ENCODE measurements at places on chromosomes 4 and X. TPM values are rescaled to one million over a fixed set of nuclear protein-coding genes. Genes with fewer than 3 reads are reported as not detected.

Gene COX7B2
- 86.5 TPM for total RNA-seq

Gene DOCK11
- total RNA-seq, result 32.7 TPM

Gene DCAF8L2
- not detected for total RNA-seq

Gene EMCN
- total RNA-seq, result not detected

Gene C4orf51
- not detected for total RNA-seq

Gene CXCL8
- total RNA-seq, result not detected

Gene DACH2
- total RNA-seq, result not detected

Gene S100G
- not detected for total RNA-seq

Gene TEC
- total RNA-seq, result not detected

Gene ZCCHC18
- not detected for total RNA-seq

Gene STEEP1
- 39.8 TPM for total RNA-seq

Gene PNCK
- total RNA-seq, result 0.48 TPM

Gene FOXO4
- 0.98 TPM for total RNA-seq

Gene OSTC
- total RNA-seq, result 432 TPM

Gene GC
- total RNA-seq, result not detected

Gene GSX2
- total RNA-seq, result not detected

Gene SH3TC1
- 10.0 TPM for total RNA-seq

Gene SERTM2
- not detected for total RNA-seq

Gene HEPH
- not detected for total RNA-seq

Gene AVPR2
- total RNA-seq, result 2.6 TPM

Gene SPIN4
- 7.4 TPM for total RNA-seq

Gene MEPE
- not detected for total RNA-seq

Gene CT45A2
- total RNA-seq, result not detected

Gene AR
- total RNA-seq, result 3.6 TPM

Gene HMGN5
- 0.05 TPM for total RNA-seq

Gene SRPK3
- total RNA-seq, result 2.2 TPM

Gene FBXW7
- total RNA-seq, result 14.2 TPM

Gene CDKL2
- total RNA-seq, result not detected

Gene FGF13
- total RNA-seq, result not detected

Gene SLC49A3
- total RNA-seq, result 0.81 TPM

Gene PACRGL
- 65.3 TPM for total RNA-seq

Gene LRIT3
- not detected for total RNA-seq

Gene NXF2
- total RNA-seq, result not detected

Gene XAGE1A
- total RNA-seq, result 1.0 TPM

Gene SPATA4
- total RNA-seq, result 0.19 TPM

Gene GALNT7
- 43.2 TPM for total RNA-seq

Gene IQCM
- 0.21 TPM for total RNA-seq

Gene CSAG2
- total RNA-seq, result not detected

Gene GPC4
- total RNA-seq, result 2.4 TPM

Gene ZNF732
- total RNA-seq, result not detected

Gene TCEAL6
- not detected for total RNA-seq

Gene PDLIM3
- 6.0 TPM for total RNA-seq

Gene ETDA
- total RNA-seq, result not detected

Gene TAF7L
- total RNA-seq, result not detected

Gene CDX4
- total RNA-seq, result not detected

Gene ODAM
- total RNA-seq, result not detected

Gene EGFL6
- not detected for total RNA-seq

Gene SLC10A3
- 51.9 TPM for total RNA-seq

Gene GATA1
- not detected for total RNA-seq

Gene SPANXN3
- total RNA-seq, result not detected
